ENCODE measurements at places on chromosomes 12 and 14.

GRCh38 chr12:27968972-27969623, 3.4 kb downstream of the PTHLH start:
- DNase-seq, result no peak

GRCh38 chr12:108484431-108484830, 30.6 kb upstream of the FICD start:
- no peak for DNase-seq

DNA sequence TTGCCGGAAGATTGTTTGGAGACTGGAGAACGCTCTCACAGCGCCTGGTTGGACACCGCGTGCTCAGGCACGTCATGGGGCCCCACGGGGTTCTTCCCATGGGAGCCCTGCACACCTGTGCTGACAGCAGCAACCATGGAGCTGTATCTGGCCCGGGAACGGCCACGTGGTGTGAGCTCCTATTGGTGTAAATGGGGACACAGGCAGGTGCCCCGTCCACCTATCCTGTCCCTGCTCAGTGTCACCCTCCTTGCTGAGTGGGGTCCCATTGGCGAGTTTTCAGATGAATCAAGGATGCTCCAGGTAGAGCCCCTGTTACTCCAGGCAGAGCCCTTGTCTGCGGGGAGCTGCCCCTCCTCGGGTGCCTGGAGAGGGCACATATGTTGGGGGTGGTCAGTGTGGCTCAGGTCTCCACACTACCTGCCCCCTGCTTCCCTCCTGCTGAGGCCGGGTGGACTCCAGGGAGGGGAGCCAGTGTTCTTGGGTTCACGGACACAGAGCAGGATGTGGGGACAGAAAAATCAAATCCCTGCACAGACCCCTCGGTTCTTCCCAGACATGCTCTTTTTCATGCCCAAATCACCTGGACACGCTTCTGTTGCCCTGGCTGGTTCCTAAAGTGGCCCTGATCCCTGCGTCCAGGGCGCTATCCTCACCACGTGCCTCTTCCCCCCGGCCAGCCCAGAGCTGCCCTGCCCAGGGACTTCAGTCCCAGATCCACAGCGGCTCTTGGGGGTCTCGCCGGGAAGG, 250.1 kb downstream of the ADGRD1 start:
- DNase-seq, result no peak

- DNase-seq, result no peak
These were observed 2.4 kb upstream of the MIPOL1 start for GRCh38 chr14:37195327-37195726.

DNA sequence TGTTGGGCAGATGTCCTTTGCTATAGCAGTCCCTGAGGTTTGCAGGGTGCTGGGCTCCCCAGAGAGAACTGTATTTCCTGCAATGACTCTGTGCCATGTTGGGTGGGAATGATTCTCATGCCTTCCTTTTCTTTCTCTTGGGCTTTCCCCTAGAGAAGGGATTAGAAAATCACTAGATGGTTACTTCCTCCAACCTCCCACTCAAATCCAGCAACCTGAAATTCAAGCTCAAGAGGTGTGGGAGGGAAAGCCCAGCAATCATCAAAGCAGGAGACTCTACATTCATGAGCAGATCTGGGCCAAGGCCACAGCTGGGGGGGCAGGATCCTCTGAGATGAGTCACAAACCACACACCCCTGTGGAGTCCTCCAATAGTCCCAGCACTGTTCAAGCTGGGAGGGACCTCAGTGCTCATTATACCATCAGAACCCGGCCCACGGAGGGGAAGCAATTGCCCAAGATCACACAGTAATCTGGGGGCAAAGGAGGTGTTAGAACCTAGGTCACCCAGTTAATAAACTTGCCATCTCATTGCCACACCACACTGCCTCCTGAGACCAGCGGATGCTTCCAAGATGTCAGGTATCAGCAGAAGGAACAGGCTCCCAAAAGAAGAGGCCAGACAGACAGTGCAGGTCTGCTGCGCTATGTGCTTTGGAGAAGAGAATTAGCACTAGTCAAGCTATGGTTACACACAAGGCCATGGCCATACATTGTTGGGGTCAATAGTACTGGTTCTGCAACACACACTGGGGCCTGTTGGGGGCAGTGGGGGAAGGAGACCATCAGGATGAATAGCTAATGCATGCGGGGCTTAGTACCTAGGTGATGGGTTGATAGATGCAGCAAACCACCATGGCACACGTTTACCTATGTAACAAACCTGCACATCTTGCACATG, 65.7 kb downstream of the TTC9 start:
- DNase-seq, result peak; percentile 65

GRCh38 chr12:85441741-85442140, 161.7 kb downstream of the ALX1 start:
- no peak for DNase-seq

- DNase-seq, result no peak
These were observed 60.5 kb upstream of the IGF1 start for GRCh38 chr12:102540815-102541385.

GRCh38 chr12:132604668-132605441, 5.5 kb downstream of the LRCOL1 start:
- no peak for DNase-seq

DNA sequence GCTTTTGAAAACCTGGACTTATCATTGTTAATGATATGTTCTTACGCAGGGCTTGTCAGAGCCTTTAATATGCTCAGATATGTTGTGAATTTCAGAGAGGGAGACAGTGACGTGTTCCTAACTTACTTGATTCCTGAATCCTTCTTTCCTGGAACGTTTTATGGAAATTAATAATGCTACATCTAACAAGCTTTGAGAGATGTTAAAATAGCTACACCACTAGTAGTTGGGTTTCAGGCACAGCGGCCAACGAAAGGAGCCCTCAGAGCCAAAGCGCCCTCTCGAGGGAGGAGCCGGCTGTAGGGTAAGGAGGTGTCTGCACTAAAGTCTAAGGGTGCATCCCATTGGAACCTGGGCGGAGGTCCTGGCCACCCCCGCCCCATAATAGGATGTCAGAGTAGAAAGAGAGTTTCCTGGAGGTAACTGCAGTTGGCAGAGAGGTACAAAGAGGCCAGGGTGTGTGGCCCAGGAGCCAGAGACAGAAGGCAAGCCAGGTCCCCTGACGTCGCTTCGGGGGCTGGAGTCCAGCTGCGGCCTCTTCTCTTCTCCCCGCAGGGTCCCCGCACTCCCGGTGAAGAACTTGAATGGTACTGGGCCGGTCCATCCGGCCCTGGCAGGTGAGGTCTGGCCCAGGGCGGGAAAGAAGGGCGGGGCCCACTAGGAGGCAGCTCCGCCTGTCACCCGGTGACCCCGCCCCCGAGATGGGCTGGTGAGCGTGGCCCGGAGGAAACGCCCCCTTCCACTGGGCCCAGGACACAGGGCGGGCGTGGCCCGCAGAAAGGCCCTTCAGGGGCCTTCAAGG, 36.3 kb downstream of the DTX1 start:
- DNase-seq, result no peak

DNA sequence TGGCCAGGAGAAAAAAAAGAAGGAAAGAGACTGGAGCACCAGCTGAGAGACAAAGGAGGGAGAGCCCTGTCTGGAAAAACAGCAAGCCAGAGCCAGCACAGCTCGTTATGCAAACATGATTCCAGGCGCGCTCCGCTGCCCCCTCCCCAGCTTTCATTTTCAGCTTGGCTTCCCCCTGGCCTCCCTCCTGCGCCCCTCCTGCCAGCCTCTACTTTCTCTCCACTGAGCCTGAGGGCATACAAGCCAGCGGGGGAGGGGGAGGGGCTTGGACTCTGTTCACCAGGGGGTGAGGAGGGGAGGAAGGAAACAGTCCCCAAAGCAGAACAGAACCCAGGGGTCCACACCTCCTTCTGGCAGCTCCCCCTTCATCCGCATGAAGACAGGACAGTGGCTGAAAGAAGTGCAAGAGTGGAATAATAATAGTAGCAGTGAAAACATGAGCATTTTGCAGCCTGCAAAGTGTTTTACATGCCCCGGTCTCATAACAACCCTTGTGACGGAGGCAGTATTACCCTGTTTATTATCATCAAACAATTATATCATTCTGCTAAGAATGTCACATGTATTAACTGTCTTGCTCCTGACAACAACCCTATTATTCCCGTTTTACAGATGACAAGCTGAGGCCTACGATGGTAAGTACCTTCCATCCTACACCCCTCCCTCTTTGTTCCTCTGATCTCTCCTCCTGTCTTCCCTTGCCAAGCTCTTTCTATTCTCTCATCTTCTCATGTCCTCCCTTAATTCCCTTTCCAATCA, 24.2 kb downstream of the SMUG1 start:
- no peak for DNase-seq

- no peak for DNase-seq
These were observed 71.2 kb downstream of the GALNT4 start for GRCh38 chr12:89453121-89453978.

DNA sequence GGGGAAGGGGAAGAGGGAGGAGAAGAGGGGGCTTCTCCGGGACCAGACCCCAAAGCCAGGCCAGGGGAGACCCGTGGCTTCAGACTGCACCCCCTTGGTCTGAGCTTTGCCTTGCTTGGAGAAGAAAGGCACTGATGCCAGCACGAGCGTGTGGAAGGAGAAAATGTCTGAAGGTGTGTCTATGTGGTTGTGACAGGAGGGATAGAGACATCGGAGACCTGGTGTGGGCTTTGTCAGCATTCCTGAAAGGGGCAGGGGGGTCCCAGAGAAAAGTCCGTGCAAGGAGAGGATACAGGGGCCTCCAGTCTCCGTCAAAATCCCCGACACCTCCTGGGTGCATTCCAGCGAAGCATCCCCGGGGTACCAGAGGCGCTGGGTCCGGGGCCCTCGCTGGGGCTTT, 139.0 kb upstream of the LHX5 start:
- no peak for DNase-seq

GRCh38 chr12:52645120-52645761, 6.8 kb downstream of the KRT2 start:
- DNase-seq, result no peak

GRCh38 chr14:34137001-34137745, 186.3 kb upstream of the EGLN3 start:
- DNase-seq, result no peak

- DNase-seq, result no peak
These were observed 24.8 kb downstream of the EPYC start for GRCh38 chr12:90979951-90980350.

- no peak for DNase-seq
These were observed 283.5 kb upstream of the RGS6 start for GRCh38 chr14:71648725-71649124.

DNA sequence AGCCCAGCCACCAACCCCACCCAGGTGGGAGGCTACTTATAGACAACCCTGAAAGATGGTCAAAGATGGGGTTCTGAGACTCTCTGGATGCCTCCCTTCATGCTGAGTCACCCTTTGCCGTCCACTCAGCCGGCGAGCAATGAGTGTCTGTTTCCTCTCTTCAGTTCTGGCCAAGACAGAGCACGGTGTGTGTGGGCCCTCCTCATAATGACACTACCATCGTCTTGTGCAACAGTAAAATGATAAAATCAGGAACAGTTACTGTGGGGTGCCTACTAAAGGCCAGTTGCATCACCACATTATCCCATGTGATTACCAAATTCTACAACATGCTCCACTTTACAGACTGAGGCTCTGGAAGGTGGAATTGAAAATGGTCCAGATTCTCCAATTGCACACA, 7.0 kb upstream of the BDKRB1 start:
- DNase-seq, result no peak

DNA sequence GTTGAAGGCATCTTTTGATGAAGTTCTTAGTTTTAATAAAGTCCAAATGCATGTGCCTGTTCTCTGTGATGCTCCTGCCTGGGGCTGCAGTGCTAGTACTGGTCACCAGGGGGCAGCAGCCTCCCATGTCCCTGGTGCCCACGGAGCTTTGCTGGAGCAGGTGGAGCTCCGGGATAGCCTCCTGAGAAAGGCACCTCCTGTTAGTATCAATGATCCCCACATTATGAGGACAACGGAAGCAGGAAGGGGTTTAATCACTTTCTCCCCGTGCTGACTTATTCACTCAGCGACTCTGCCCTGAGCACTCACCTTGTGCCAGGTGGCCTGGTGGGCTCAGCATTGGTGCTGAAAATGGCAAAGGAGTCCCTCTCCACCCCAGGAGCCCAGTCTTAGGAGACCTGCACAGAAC, 123.0 kb upstream of the PZP start:
- DNase-seq, result no peak

DNA sequence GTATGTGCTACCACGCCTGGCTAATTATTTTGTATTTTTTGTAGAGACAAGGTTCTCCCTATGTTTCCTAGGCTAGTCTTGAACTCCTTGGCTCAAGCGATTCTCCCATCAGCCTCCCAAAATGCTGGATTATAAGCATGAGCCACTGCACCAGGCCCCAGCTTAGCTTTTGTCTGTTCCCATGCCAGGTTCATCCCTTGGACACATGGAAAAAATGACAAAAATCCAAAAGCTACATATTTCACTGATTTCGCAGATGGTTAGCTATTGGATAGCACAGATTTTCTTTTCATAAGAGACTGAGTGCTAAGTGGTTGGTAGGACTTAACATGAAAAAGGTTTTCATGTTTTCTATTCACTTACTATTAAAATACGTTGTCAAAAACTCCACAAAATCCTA, 286.6 kb upstream of the KITLG start:
- DNase-seq, result no peak

- no peak for DNase-seq
These were observed 1.7 kb downstream of the HECTD1 start for GRCh38 chr14:31205681-31206535.

DNA sequence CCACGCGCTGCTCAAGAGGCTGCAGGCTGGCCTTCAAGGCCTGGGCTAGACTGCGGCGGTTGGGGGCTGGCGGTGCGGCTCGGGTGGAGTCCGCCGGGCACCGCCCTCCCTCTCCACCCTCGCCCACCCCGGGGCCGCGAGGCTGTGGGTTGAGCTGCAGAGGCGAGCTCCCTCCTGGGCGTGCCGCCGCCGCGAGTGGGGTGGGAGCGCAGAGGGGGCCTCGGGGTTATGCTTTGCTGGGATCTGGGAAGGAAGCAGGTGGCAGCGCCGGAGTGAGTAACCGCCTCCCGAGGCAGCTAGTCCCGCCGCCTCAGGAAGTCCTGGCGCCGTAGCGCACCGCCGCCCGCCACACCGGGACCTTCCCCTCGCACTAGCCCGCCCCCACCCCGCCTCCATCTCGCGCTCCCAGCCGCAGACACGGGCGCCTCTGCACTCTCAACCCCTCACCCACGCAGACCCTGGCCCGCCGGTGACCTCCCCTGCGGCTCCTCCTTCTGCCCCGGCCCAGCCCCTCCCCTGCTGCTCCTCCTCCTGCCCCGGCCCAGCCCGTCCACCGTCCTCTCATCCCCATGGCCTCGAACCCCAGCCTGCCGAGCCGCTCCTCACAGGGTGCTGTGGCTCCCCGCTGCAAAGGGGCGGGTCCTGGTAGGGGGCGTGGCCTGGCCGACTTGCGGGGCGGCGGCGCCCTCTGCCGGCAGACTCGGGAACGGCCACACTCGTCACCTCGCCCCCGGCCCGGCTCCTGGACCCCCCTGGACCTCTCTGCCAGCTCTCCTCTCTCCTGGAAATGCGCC, 16.6 kb downstream of the TAMALIN start:
- no peak for DNase-seq

GRCh38 chr12:124786061-124786964, 77.4 kb downstream of the SCARB1 start:
- DNase-seq, result no peak

DNA sequence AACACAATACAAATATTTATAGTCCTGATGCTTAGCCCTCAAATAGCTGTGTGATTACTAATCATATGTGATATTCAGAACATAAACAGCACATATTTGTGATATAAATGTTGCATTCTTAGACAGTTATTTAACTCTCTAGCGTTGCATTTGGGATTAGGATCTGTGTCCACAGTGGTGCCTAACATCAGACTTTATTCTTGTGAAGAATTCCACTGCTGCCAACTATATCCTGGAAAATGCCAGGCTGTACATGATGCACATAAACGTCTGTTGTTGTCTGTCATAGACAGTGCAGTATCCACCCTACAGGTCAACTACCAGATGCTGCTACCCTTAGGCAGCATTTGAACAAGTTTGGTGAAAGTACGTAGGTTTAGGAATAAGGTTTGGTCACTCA, 39.0 kb downstream of the SLC38A4 start:
- DNase-seq, result no peak
